ENCODE measurements at places on chromosomes 3 and 15.

DNA sequence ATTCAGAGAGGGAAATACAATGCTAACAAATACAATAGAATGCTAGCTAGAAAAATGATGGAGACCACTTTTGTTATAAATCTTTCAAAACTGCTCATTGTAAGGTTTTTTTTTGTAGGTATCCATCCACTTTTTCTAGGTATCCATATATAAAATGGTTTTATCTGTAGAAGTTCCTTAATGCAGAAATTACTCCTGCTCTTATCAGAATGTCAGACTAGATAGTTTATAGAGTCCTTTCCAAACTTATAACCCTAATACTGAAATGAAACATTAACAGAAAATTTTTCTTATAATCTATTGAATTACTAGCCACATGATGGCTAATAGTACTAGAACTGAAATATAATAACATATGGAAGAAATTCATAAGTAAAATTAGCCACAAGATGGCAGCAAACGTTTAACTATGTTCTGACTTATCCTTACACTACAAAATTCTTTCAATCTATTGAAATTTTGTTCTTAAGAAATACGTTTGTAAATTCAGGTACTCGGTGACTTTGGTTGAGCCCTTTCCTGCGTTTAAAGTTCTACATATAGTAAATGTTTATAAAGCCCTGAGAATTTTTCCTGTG lies 58.5 kb downstream of the ECT2 start:
- DNase-seq, result no peak

- DNase-seq, result no peak
These were observed 131.9 kb downstream of the MYLK start for GRCh38 chr3:123752228-123752627.

DNA sequence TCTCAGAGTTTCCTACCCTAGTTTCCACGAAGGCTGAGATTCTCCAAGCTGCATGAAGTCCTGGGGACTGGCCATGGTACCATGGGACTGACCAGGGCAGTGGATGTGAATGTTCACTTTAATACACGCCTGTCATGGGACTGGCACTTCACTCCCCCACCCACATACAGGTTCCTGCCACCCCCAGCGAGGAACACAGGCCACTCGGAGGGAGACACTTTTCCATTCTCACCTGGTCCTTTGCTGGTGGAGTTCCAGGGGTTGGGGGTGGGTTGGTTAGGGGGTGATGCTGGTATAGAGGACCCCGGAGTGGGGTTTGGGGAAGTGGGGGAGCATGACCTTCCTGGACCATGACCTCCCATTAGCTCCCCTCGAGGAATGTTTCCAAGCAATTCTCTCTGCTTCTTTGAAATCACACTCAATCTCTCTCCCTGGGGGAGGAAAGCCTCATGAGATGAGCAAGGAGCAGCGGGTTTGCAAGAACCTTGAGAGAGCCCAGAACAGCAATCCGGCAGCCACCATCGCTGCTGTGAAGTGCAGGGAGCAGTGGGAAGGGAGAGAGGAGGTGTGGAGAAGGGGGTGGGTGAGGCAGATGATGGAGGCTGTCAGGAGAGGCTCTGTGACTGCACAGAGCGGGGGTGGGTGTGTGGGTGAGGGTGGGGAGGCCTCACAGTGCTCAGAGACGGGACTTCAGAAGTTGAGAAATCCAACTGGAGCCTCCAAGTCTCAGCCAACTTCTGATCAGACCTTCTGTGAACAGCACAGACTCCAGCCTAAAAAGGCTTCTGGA lies 69.7 kb downstream of the ADCY5 start:
- no peak for DNase-seq

GRCh38 chr3:71089271-71089847 lies 494.2 kb downstream of the FOXP1 start:
- DNase-seq, result no peak

DNA sequence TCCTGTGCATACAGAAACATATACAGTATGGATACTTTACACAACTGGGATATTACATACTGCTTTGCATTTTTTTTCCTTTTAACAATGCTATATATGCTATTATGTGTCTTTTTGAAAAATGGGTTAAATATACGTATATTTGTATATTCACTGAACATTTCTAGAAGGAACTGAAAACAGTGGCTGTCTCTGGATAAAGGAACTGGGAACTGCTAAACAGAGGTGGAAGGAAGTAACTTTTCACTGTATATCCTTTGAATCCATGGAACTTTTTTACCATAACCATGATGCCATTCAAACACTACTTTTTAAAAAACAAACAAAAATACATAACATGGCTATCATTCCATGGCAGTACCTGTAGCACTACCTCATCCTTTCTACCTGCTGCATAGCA lies 1.8 kb downstream of the MTFMT start:
- DNase-seq, result no peak

DNA sequence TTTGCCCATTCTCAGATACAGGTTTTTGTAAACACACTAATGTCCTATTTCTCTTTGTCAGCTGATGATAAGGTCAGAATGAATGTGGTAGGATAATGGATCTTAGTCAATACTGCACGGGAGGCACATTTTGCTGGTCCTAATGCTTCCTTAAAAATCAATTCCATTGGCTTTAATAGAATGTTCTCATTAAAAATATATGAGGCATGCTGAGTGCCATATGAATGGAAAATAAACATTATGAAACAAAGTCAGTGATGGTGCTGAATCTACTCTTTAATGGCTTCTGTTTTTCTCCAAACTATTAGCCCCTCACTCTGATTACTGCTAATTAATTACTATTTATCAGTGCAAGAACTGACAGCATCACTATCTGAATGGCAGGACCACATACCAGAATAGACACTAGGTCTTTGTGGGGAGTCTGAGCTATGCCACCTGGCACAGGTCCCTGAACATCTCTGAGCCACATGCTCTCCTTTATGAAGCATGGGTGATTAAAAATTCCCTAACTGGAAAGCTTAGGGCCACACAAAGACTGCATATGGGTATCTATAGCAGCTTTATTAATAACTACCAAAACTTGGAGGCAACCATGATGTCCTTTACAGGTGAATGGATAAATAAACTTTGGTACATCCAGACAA lies 278.9 kb downstream of the MEX3B start:
- no peak for DNase-seq
